ENCODE measurements at places on chromosomes 4 and X.

- DNase-seq, result no peak
Observed at GRCh38 chrX:101530944-101531343, 19.4 kb upstream of the ARMCX1 start.

DNA sequence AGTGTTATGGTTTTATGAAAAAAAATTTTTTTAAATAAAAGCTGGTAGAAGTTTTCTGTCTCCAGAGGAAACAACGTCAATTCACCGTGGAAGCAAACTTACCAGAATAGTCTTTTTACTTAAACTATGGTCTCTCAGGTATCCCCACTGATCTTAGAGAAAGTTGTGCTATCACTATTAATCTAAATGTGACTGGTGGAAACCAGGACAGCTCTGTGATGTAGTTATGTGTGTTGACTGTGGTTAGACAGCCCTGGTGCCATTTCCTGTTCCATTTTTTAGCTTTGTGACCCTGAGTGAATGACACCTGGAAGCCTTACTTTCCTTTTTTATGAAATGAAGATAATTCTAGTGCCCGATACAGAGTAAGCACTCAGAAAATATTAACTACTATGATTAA, 111.8 kb upstream of the HUWE1 start:
- DNase-seq, result no peak

DNA sequence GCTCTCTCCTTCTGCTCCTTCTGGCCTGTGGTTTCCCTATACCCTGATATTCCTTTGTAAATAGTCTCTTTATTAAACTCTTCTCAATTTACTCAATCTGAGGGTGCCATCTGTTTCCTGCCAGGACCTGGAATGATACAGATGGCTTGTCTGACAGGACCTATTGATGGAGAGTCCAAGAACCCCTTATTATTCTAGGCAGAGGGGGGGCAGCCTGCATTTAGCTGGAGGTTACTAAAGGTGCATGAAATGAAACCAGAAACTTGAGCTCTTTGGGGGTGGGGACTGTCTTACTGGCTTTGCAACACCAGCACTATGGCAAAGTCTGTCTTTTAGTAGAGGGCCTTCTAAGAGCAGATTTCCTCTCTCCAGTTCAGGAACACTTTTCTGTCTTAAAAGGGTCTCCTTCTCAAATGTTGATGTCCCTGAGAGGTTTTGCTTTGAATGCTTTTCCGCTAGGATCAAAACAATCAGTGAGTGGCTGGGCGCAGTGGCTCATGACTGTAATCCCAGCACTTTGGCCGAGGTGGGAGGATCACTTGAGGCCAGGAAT, 162.5 kb upstream of the MED14 start:
- DNase-seq, result no peak

DNA sequence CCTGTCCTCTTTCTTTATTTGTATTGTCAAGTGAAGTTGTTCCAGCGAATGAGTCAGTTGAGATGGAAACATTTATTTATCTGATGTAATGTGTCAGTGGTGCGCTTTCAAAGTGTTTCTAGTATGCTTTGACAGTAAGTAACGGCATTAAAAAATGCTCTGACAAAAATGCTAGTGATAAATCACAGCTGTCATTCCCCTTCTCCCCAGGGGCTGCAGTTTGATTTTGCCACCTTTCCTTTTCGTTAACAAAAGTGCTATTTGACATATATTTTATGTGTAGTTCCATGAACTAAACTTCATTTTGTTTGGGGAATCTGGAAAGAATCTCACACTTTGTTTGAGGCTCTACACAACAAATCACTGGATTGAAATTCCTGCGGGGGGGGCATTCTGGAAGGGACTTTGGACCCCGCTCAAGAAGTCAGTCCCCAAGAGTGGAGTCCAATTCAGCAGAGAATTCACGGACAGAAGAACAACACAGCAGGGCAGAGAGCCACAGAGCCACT, 7.6 kb upstream of the TBC1D19 start:
- no peak for DNase-seq

DNA sequence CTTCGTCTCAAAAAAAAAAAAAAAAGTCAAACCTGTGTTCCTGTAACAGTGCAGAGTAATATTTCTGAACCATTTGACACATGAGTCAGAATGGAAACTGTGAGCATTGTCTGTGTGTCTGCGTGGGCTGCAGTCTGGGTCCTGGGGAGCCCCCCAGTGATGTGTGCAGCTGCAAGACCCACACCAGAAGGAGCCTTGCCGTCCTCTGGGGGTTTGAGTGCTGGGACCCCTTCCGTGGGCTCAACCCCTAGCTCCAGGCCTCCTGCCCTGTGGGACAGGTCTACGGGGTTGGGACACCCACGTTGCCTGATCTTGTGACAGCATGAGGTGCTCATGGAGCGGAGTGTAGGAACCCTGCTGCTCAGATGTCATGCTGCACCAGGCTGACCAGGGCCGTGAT, 43.7 kb downstream of the DDX3X start:
- DNase-seq, result no peak

- DNase-seq, result no peak
Observed at GRCh38 chrX:253451-254297, 27.5 kb upstream of the PLCXD1 start.

GRCh38 chrX:99394456-99394855, 1015.6 kb downstream of the PCDH19 start:
- no peak for DNase-seq
